H9 (cell line): ENCODE measurements at places on chromosomes 1 and 21. TPM values are rescaled to one million over a fixed set of nuclear protein-coding genes. Genes with fewer than 3 reads are reported as not detected.

DNA sequence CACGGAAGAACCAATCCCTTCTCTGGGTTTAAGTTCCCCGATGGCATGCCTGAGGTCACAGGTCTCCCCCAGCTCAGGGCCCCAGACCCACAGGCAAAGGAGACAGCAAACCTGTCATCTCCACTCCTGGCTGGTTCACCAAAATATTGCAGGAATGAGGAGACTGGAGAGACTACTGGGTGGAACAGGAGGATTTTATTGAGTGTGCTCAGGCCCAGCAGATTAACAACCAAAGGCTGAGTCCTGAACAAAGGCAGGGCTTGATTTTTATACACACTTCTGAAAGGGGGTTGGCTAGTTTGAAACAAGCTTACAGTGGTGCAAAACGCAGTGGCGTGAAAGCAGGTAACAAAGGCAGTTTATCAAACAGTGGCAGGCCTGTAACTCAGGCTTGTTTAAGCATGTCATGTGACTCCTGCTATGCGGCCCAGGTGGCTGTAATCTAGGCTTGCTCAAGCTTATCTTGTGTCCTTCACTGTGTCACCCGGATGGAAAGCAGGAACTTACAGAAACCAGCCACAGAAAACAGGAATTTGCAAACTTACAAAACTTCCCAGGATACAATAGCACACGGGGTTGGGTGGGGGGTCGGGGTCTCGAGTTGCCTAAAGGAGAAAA is 27.4 kb upstream of the KCNJ15 start:
- H3K4me1 ChIP-seq: no peaks in the 10 kb centered on the region
- H3K27me3 ChIP-seq: no peaks in the 10 kb centered on the region
- peaks cover 49% of the 10 kb centered on the region for H3K36me3 ChIP-seq
- H3K27ac ChIP-seq: no peak overlapping the region

GRCh38 chr1:25700626-25701025 is 84.0 kb downstream of the MAN1C1 start:
- H3K27ac ChIP-seq: no peak overlapping the region
- H3K4me3 ChIP-seq: no peak overlapping the region
- no peaks in the 10 kb centered on the region for H3K27me3 ChIP-seq
- no peaks in the 10 kb centered on the region for H3K36me3 ChIP-seq

DNA sequence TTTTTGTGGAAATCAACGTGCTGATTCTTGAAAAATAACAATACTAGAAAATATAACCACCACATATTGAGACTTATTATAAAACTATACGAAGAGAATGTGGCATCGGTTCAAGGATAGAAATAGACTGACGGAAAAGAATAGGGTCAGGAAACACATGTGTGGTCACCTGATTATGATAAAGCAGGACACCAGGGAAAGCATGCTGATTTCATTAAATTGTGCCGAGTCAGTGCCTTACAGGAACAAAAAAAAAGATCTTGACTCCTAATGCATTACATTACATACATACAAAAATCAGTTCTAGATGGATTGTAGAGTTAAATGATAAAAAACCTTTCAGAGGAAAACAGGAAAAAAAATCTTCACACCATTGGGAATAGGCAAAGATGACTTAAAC is 43.5 kb upstream of the SERPINC1 start:
- no peak overlapping the region for H3K4me3 ChIP-seq
- no peak for DNase-seq
- no peaks in the 10 kb centered on the region for H3K27me3 ChIP-seq
- H3K36me3 ChIP-seq: peaks cover 75% of the 10 kb centered on the region

Gene FAM163A
- total RNA-seq: 0.44 and 0.46 TPM in 2 replicates

- no peak overlapping the region for H3K27ac ChIP-seq
- peak; percentile 78 for DNase-seq
- peaks cover 10% of the 10 kb centered on the region; the same call in 1 of the 2 replicates for H3K36me3 ChIP-seq
- no peaks in the 10 kb centered on the region for H3K4me1 ChIP-seq
- no peaks in the 10 kb centered on the region for H3K27me3 ChIP-seq
Observed at GRCh38 chr1:20634594-20635084, 1.4 kb downstream of the PINK1 start.

Gene FNDC5
- total RNA-seq: 4.5 and 5.9 TPM in 2 replicates
